Stimulated activated CD8-positive, alpha-beta memory T cell treated with anti-CD3 and anti-CD28 coated beads, Interleukin-7, amount 100 ng/mL, for 48 hours (primary cell): ENCODE measurements at places on chromosomes 11 and 22.

GRCh38 chr22:20551805-20552442 lies 44.5 kb downstream of the MED15 start:
- peak; percentile 79 for DNase-seq

DNA sequence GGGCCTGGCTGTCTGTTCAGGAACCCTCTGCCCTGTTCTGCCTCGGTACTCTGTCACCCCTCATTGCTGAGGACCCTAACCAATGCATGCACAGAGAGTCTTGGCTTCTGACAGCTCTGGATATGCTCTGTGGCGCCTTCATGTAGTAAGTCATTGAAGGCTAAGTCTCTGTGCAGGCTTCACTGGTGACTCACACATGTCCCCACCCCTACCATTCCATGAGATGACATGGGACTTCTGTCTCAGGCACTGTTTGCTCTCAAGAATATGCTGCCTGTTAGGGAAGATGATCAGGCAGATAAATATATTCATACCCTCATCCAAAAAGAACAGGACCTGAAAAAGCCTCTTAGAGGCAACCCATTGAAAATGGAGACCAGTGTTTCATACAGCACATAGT lies 43.6 kb upstream of the HORMAD2 start:
- no peak for DNase-seq

- DNase-seq, result no peak
Observed at GRCh38 chr11:67033661-67034166, 10.8 kb downstream of the SYT12 start.

DNA sequence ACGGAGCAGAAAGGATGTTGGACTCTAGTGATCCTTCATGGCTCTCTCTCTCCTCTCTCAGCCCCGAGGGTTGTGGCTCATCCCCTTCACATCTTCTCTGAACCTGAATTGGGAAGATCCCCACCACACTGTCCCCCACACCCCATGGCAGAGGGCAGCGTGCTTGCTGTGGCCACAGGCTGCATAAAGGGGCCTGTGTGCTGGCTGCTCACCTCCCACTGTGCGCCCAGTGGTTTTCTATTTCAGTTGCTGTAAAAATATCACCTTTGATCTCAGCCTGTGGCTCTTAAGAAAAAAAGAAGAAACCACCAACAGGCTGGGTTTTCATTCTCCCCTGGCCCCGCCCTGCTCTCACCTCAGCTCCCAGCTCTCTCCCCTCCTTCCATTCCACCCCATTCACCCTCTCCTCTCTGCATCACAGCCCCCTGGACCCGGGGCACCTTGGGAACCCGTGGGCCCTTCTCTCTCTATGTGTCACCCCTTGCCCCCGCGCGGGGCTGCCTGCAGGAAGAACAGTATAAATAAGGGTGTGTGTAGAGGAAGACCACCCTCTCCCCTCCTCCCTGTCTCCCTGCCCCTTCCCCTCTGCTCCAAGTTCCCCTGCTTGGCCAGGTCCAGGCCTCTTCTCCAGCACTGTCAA lies 25.8 kb upstream of the WNT11 start:
- no peak for DNase-seq

- no peak for DNase-seq
Observed at GRCh38 chr22:32613773-32614392, 139.3 kb downstream of the FBXO7 start.

GRCh38 chr22:46984751-46985506 lies 222.5 kb downstream of the TBC1D22A start:
- no peak for DNase-seq

DNA sequence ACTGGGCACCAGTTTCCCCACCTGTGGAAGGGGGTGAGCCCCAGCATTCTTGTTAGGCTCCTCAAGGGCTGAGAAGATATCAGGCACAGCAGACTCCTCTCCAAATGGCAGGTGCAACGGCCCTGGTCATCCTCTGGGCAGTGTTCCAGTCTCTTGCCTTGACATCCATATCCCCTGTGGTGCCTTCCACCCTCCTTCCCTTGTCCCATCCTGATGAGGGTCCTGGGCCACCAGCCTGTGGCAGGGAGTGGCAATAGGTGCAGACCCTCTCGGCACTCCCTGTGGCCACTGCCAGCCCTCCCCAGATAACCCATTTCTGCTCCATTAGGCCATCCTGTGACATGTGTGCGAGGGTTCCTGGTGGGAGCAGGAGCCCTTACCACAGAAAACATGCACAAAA lies 78.8 kb upstream of the NECTIN1 start:
- no peak for DNase-seq

DNA sequence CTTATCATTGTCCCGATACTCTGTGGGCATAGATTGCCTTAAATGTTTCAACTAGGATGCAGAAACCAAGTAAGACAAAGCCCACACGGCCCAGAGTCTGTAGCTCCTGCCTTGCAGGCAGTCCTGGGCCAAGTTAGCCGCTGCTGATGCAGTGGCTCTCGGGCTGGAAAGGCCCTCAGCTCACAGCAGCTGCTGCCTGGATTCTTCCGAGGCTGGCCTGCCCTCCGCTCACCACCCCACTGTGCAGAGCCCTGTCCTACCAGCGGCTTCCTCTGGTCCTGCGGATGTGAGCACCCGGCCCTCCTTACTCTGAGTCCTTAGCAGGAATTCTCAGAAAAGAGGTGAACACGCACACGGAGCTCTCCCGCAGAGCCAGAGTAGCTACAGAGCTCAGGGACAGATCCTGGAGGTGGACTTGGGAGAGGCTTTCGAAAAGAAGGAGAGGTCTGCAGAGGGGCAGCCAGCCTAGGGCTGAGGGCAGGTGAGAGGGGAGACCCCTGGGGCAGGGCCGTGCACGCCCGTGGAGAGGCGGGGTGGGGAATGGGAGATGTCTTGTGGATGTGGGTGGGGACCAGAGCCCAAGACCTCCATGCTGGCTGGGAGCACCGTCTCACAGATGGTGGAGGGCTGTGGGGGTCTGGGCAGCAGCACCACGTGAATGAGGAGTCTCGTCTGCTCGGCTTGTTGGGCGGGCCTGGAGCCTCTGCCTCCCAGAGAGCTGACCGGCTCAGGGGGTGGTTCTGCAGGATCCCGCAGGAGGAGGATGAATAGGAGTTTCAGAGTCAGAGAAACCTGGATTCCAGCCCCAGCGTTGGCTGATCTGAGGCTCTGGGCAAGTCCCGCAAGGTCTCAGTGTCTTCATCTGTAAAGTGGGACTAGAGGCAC lies 117.4 kb upstream of the B3GAT1 start:
- DNase-seq, result no peak

- no peak for DNase-seq
Observed at GRCh38 chr11:88098289-88098688, 77.0 kb downstream of the RAB38 start.

- no peak for DNase-seq
Observed at GRCh38 chr22:43273902-43274484, 69.2 kb downstream of the SCUBE1 start.

- DNase-seq, result no peak
Observed at GRCh38 chr22:35307892-35308291, 8.2 kb downstream of the TOM1 start.

GRCh38 chr22:21587803-21588611 lies 20.5 kb downstream of the UBE2L3 start:
- DNase-seq, result peak; percentile 19

GRCh38 chr11:105635466-105635865 lies 25.6 kb downstream of the GRIA4 start:
- no peak for DNase-seq

DNA sequence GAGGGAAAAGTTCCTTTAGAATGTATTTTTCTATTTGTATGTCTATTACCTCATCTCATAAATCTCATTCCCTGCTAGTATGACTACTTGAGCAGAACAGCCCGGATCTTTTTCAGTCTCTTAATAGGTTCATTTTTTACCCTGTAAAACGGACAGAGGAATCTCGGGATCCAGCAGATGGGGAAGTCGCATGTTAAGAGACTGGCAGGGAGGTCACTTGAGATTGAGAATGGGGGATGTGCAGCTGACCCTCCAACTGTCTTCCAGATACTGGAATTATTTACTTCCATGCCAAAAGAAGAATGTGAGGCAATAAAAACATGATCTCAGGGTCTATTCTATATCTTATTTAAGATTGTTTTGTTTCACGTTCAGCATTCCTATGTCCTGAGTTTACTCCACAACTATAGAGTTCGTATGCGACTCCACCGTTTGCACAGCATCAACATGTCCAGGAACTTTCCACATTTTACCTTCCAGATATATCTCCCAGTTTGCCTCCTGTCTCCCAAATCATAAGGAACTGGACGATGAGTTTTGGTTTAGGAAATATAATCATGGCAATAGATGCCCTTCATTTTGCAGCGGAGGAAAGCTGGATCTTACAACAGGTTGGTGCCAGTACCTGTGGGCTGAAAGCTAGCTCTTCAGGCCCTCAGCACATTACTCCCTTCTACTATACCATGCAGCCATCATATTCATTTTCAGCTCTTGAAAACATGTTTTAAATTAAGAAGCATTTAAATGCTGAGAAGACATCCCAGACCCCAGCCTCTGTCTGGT lies 181.5 kb downstream of the MAML2 start:
- DNase-seq, result no peak

DNA sequence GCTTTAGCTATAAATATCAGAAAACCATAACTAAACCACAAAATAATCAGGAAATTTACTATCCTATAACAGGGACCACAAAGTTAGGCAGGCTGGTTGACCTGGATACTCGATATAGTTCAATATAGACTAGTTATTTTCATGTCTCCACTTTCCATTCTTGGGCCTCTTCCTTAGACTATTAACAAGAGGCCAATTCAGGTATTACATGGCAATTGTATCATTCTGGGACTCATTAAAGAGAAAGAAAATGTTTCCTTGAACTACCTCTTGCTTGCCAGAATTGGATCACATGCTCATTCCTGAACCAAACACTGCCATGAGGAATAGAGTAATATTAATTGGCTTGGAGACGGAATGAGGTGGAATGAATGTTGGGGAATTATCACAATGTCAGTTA lies 76.0 kb downstream of the EIF3M start:
- DNase-seq, result no peak

DNA sequence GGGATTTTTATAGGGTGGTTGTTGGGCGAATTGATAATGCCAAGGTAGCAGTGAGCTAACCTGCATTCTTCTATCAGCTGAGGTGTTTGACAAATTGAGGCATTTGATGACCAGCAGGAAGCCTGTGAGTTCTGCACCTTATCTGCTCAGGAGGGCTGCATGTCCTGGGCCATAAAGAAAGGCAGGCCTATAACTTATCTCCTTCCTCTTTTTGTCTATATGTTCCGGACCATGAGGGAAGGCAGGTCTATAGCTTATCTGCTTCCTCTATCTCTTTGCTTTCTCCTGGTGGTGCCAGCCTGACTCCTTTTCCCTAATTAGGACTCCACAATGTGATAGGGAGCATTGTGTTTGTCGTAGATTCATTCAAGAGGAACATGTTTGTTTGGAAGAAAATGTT lies 8.6 kb upstream of the JAM3 start:
- no peak for DNase-seq

- no peak for DNase-seq
Observed at GRCh38 chr11:46294365-46295309, 17.2 kb downstream of the CREB3L1 start.

GRCh38 chr22:47606426-47606825 lies 844.0 kb downstream of the TBC1D22A start:
- no peak for DNase-seq

DNA sequence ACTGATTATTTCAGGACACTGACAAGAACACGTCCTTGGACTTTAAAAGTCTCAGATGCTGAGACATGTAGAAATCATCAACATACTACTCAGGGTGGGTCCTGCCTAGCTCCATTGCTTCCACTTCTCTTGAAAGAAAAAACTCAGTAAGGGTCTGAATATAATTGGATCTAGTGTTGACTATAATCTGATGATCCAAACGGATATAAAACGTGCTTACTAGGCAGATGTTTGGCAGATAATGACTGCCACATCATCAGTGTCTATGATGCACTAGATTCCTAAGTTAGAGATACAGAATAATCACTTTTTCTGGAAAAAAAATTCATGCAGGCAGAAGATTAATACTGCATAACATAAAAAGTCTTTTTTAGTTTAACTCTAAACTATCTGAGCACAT lies 21.6 kb downstream of the GUCY1A2 start:
- DNase-seq, result no peak

DNA sequence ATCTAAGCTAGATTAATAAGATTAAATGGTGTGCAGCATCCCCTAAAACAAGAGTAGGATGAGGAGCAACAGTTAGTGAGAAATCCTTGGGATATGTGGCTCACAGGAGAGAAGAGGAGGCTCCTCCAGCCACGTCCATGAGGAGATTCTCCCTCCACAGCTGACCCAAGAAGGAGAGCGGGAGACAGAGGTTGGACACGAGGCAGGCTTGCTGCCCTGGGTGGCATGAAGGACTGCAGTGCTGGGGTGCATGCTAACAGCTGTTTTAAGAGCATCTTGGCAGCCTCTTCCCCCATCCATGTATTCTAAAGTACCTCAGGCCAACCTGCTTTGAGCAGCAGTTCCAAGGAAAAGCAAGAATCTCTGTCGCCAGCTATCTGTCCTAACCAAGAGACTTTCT lies 284.4 kb upstream of the B3GAT1 start:
- no peak for DNase-seq

DNA sequence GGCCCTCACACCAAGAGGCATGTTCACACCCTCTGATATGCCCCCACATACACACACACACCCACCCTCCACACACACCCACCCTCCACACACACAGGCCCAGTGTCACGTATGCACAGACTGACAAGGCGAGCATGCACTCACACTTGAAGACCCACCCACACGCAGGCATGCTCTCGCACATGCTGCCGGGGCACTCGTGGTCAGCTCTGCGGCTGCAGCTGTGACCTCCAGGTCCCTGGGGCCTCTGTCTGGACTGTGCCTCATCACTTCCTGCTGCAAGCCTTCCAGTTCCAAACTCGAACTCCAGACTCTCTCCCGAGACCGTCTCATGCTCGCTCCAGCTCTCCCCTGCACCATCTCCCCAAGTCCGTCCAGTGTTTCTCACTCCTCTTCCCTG lies 9.5 kb downstream of the DCHS1 start:
- DNase-seq, result no peak

DNA sequence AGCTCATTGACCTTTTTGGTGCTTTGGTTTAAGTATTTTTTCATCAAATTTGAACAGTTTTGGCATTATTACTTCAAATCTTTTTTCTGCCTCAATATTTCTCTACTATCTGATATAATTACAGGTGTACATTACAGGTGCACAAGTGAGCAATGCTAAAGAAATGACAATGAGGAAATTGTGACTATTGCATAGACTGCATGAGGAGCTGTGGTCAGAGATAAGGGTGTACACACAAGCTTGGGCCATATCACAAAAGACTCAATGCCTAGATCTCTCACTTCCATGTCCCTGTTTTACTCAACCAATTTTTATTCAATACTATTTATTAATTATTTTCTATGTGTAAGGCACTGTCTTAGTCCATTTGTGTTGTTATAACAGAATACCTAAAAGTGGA lies 251.0 kb upstream of the UBASH3B start:
- no peak for DNase-seq

DNA sequence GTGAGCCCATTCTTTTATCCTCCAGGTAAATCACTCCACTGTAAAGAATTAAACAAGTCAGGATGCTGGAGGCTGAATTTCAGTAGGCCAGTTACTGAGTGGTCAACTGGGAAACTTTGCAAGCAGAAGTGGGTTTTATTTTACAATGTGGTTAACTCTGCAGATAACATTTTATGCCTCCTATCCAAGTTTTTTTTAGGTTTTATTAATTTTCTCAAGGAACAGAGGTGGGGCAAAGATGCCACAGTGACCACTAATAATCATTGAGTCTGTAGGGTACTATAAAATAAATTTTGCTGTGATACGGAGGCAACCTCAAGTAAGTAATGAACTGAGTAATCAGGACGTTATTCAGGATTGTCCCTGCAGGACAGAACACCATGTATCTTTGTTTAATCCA lies 599.9 kb downstream of the METTL15 start:
- DNase-seq, result no peak

- DNase-seq, result no peak
Observed at GRCh38 chr11:33525789-33526188, 174.8 kb downstream of the C11orf91 start.

GRCh38 chr22:35479985-35480550 lies 60.6 kb upstream of the RASD2 start:
- DNase-seq, result no peak
